ENCODE measurements at places on chromosomes 2 and 18.

GRCh38 chr2:58601017-58601416 lies 359.9 kb upstream of the FANCL start:
- DNase-seq, result no peak

DNA sequence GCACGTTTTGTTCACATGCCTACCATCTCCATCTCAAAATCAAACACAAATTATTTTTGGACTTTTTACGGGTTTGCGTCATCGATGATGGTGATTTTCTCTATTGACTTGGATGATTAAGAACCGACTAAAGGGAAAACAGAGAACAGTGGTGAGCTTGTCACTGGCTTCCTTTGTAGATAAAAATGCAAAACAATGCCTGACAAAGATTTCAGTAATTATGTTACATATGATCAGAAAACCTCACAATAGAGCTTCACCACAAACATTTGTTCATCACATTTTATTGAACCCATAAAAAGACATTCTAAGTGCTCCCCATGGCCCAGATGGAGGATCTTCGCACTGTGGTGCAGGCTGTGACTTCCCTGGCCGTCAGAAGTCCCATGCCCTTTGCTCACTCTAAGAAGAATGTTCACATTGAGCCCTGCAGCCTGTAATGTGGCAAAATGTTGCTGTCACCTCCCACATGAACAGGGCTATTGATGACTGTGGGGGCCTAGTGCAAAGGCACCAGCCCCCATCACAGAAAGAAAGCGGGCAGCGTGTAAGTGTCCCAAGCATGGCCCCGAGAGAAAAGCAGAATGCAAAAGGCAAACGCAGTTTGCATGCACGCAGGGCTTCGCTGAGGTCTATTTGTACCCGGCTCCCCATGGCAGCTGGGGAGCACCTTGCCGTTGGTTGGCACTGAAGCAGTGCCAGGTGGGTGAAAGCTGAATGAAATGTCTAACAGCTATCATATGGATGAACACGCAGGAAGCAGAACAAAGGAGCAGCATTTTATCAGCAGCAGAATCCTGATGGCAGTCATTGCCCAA lies 60.6 kb downstream of the BCL2 start:
- DNase-seq, result no peak

DNA sequence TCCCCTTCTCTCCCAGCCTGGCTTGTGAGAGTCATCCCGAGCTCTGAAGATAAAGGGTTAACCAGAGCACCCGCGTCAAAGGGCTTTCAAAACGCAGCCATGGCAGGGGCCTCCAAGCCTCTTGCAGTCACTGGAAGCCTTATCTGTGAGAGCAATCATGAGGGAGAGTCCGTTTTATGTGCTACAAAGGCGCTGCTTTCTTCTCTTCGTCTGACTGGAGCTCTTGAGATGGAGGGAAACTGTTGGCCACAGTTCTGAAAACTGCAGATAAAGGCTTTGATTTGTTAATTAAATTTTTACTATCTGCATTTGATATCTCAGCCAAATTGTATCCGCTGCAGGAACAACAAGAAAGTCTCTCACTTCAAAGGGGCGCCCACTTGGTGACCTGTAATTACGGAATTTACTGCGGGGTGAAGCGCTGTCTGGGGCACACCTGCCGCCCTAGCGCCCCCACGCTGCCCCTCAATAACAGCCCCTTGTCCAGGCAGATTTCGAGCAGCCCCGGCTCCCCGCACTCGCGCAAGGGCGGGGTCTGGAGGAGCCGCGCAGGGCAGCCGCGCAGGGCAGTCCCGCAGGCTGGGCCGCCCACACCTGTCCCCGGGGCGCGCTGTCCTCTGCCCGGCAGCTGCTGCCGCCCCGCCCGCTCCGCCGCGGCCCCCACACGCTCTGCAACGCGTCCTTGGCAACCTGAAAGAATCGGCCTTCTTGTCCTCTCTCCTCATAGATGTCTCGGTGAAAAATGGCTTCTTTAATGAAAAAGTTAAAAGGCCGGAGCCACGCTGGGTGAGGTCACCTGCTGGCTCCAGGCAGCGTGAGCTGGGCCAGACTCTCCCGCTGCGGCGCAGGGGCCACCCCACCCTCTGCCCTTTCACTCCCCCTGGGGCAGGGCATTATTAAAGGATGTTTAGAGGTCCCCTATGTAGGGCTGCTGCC lies 217.9 kb downstream of the VAPA start:
- DNase-seq, result no peak

GRCh38 chr2:178111743-178112142 lies 494 bp upstream of the RBM45 start:
- DNase-seq, result no peak

DNA sequence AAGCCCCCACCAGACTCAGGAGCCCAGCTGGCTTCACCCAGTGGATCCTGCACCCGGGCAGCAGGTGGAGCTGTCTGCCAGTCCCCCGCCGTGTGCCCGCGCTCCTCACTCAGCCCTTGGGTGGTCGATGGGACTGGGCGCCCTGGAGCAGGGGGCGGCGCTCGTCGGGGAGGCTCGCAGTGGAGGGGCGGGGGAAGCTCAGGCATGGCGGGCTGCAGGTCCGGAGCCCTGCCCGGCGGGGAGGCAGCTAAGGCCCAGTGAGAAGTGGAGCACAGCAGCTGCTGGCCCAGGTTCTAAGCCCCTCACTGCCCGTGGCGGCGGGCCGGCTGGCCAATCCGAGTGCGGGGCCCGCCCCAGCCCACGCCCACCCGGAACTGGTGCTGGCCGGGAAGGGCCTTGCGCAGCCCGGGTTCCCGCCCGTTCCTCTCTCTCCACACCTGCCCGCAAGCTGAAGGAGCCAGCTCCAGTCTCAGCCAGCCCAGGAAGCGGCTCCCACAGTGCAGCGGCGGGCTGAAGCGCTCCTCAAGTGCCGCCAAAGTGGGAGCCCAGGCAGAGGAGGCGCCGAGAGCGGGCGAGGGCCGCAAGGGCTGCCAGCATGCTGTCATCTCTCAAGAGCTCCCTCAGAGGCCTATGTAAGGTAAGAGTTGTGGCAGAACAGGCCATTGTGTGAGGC lies 1307.8 kb upstream of the TMEFF2 start:
- DNase-seq, result no peak

- no peak for DNase-seq
These were observed 678.3 kb upstream of the NRXN1 start for GRCh38 chr2:51710222-51710621.

DNA sequence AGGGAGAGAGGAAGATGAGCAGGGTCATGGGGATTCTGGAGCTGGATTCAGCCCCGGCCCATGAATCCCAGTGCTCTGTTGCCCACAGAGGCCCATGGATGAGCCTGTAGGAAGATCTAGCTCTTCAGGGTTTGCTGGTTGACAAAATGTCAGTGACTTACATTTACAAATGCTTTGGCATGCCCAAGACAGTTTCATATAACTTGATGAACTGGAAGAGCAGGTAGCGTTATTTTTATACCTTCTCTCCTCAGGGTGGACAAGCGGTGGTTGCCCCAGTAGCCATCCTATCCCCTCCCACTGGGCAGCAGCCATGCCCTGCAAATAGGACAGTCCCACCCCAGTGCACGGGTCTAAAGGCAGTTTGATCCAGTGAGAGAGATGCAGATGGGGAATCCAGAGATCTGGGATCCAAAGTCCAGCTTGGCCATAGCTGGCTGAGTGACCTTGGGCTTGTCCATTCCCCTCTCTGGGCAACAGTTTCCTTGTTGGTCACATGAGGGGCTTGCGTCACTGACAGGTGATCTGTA lies 21.5 kb upstream of the KCNK3 start:
- DNase-seq, result no peak

GRCh38 chr2:226142463-226142862 lies 657.2 kb downstream of the IRS1 start:
- no peak for DNase-seq

GRCh38 chr18:76421685-76422078 lies 73.4 kb downstream of the ZNF516 start:
- no peak for DNase-seq

- no peak for DNase-seq
These were observed 31.5 kb downstream of the CFAP210 start for GRCh38 chr2:169662744-169663143.

DNA sequence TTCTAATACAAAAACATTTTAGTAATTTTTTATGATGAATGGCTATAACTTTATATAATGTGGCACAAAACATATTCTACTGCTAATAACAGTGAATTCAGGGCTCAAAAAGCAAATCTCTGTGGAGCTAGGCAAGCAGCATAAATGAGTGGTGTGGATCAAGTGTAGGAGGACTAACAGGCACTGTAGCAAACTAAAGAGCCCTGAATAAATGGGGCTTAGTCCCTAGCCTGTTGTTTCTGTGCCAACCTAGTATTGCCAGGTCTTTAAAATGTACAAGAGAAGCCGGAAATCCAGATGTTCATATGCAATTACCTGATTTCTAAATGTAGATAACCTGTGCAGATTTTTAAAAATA lies 18.5 kb downstream of the REL start:
- DNase-seq, result no peak

- no peak for DNase-seq
These were observed 282.1 kb upstream of the EPAS1 start for GRCh38 chr2:46014911-46015654.

GRCh38 chr2:86201671-86202335 lies 2.5 kb downstream of the MRPL35 start:
- no peak for DNase-seq

DNA sequence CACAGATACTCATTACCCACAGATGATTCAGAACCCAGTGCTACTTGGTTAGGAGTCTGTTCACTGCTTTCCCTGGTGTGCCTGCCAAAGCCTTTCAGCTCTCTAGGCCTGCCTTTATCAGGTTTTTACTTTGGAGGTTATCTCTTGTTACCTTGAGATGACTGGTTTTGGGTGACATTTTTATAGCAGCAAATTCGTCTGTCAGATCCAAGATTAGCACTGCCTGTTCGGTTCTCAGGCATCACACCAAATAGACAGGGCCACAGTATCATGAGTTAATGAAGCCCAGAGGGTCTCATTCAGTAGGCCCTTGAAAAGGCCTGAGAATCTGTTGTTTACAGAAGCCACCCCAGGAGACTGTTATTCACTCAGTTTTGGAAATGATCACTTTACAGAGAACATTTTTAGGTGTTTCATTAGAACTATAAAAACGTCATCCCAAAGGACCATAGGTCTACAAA lies 121.2 kb downstream of the OSBPL6 start:
- no peak for DNase-seq

- no peak for DNase-seq
These were observed 748 bp upstream of the ZNF804A start for GRCh38 chr2:184597571-184597991.

DNA sequence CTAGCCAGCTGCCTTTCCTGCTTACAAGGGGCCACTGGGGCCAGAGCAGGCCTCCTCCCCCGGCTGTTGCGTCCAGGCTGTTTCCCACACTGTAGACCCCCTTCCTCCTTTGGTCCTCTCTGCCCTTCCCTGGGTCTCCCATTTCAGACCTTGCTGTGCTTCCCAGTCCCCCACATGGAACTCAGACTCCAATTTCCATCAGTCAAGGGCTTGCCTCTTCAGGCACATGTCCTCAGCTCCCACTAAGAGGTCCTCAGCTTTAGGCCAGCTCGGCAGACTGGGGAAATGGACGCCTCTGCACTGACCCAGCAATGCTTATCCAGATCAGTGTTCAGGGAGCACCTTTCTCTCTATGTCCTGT lies 98.0 kb upstream of the BZW1 start:
- DNase-seq, result no peak

DNA sequence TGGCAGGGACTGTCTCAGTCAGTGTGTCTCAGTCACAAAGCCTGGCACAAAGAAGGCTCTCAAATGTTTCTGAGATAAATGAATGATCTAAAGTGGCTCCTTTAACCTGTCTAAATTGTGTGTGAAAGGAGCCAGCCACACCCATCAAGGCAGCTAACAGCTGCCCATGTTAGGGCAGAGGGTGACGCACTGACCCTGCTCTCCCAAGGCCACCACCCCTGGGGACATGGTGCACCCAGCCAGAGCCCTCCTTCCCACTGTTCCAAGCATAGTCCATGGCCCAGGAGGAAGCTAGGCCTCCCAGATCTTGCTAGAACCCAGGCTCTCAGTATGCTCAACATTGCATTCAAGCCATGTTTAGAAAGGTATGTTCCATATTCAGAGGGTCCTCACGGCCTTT lies 100.3 kb downstream of the KLHL29 start:
- no peak for DNase-seq

DNA sequence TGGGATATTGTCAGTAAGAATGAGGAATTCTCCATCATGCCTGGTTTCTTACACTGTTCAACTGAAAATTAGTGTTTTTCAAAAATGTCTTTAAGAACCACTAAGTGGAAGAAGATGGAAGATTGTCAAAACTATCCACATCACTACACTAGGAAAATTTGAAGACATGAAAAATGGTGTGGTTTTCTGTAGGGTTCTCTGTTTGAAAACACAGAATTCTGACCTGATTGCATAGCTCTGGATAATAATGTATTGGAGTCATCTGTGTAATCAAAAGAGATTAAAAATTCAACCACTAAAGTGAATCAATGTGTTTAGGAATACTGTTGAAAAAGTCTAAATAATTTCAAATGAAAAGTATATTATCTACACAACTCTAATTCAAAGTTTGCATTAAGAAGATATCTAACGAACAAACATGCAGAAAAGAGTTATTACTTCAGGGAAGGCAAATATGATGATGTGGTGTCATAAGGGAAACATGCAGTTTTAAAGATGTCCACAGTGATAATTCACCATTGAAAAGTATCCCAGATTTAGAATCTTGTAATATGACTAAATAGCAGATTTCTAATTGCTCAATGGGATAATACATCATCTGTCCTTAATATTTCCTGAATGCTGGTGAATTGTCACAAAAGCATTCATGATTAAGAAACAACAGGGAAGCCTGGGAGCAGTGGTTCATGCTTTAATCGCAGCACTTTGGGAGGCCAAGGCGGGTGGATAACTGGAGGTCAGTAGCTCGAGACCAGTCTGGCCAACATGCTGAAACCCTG lies 116.9 kb downstream of the ERBB4 start:
- no peak for DNase-seq

DNA sequence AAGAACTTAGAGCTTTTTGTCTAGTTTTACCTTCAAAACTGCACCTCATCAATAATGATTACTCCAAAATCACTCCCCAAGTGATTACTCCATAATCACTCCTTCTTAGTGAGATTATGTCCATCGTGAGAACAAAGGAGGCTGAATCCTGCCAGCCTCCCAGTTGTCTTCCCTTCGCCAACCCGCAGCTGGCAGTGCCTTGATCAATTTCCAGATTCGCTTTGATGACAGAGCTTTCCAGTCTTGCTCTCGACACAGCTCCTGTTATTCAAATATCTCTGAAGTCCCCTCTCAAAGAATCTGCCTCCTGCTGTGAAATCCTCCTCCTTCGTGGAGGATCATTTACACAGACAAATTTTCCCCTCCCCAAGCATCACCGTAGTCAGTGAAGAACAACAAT lies 237.7 kb downstream of the EIPR1 start:
- no peak for DNase-seq

DNA sequence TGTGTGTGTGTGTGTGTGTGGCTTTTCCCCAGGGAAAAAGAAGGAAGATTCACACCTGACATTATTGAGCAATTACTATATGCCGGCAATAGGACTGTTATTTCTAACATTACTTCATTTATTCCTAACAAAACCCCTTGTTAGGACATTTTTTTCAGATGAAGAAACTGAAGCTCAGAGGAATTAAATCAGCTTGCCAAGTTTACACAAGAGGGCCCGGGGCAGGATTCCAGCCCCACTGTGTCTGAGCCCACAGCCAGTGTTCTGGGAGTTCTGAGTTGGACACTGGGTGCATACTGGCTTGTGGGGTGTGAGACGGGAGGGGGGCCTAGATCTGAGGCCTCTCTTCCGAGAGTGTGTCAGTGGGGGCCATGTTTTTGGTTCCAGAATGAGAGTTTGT lies 9.9 kb downstream of the TOGARAM2 start:
- no peak for DNase-seq

- no peak for DNase-seq
These were observed 98.9 kb upstream of the SH3BP4 start for GRCh38 chr2:234852941-234853340.

GRCh38 chr18:75070625-75071483 lies 138.1 kb downstream of the PTGR3 start:
- DNase-seq, result no peak

All from renal cortex interstitium (tissue), 15 donors.